ENCODE measurements at places on chromosomes 6 and 20.
A peak's percentile ranks its signal among the peaks of the same experiment; 100 is the strongest.

GRCh38 chr6:119497988-119498727 is 148.6 kb upstream of the MAN1A1 start:
- DNase-seq: no peak

GRCh38 chr6:165025040-165025439 is 284.4 kb downstream of the C6orf118 start:
- DNase-seq: no peak

DNA sequence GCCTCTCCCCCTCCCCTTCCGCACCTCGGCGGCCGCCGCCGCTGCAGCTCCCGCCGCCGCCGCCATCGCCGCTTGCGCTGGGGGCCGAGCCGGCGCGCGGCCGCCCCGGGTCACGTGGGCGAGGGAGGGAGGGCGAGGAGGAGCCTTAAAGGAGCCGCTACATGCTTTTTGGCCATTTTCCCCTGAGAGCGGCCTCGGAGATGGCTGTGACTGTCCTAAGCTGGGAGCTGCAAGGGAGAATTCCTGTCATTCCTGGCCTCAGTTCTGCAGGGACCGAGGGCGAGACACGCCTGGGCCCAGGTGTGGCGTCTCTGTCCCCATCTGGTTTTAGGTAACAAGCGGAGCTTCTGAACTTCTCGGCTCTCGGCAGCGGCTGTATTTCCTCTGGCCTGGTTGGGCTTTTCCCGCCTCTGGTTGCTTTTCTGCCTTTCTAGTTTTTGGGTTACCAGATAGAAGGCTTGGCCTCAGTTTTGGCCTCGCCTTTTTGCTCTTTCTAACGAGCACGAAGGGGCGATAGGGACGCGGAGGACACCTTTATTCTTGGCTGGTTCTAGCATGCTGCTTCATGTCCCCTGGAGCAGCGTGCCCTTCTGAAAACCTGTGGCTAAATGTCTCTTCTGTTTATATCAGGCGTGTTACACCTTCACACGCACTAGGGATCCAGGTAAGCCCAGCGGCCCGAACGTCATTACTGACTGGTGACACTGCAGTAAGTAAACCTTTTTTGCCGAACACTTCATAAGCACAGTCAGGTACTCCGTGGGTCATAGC is at the start of gene EHMT2:
TSS of gene EHMT2 (minus strand) at position 87 of the 771 bp plus-strand sequence. CDS start at position 66, 21 bp downstream.
- peak; percentile 74 for DNase-seq

DNA sequence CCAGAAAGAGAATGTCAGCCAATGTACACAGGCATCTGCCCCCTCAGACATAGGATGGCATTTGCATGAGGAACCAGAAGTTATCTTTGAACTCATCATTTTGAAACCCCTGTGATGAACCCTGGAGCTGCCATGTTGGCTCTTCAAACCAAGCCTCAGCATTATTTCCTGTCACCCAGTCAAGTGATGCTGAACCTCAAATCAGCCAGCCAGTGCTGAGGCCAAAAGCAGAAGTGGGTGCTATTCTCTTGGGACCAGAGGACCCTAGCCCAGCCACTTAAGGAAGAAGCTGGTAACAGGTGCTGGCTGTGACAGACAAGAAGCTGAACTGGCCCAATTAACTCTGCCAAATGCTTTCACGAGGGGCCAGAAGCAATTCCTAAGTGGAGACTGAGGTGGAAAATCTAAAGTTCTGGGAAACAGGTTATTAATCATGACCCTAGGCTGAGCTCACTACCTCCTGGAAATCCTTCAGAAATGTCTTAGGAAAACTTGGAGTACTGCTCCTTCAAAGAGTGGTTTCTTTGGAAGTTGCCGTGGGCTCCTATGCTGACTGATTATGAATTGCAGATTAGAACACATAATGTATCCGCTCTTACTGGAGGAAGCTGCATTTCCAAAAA is 4.0 kb downstream of the PKIG start:
- no peak for DNase-seq

DNA sequence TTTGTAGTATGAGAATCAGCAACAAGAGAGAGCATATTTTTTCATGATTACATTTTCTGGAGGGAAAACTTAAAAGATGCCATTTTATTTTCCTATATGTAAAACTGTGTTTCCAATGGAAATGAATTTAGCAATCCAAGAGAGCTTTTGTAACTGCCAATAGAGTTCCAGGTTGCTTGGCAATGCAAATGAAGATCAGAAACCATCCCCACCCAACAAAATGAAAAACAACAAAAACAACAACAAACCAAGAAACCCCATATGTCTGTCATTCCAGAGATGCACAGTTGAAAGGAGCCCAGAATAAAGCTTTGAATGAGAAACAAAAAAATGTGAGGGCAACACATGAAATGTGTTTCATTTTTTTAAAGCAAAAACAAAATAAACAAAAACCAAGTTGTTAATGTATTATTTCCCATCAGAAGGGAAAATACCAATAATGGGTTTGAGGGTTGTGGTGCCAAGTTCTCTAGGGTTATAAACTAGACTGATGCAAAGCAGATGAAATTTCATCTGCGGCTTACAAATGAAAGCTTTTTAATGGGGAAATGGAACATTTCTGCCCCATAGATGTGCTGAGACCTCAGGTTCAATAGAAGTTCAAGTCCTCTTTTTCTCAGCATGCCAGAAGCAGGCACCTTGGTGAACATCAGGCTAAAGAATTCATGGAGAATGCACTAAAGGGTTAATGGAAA is 121.5 kb upstream of the MCHR2 start:
- DNase-seq: no peak

- DNase-seq: no peak
Measured at GRCh38 chr6:87572883-87573282, 16.9 kb downstream of the RARS2 start.

- DNase-seq: no peak
Measured at GRCh38 chr20:4794846-4795245, 73.1 kb downstream of the PRND start.

DNA sequence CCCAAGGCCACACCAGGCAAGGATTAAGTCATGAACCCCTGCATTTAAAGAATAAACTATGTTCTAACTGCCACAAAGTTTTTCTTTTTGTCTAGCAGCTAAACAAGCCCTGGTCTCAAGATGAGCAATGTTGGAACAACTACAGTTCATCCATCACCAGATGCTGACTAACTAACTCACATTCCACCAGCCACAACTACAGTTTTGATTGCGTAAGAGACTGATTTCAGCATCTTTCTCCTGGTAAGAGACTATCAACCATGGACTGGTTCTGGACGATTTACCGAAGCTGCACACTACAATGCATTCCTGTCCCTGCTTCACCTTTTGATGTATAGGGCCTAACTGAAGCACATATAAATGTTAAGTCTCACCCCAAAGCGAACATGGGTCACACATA is 43.0 kb downstream of the F13A1 start:
- DNase-seq: no peak

DNA sequence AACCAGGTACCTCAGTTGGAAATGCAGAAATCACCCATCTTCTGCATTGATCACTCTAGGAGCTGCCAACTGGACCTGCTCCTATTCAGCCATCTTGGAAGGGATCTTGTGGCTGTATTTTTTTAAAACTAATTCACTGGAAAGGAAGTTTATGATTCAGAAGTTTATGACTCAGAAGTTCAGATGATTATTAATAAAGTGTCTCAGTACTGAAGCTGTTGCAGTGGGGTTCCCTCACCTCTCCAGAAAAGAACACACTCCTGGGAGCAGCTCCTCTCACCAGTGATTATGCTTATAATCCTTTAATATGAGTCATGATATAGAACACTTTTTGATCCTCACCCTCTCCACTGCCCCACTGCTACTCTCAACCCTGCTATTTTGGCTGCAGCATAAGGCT is 291.2 kb upstream of the HS3ST5 start:
- DNase-seq: no peak

DNA sequence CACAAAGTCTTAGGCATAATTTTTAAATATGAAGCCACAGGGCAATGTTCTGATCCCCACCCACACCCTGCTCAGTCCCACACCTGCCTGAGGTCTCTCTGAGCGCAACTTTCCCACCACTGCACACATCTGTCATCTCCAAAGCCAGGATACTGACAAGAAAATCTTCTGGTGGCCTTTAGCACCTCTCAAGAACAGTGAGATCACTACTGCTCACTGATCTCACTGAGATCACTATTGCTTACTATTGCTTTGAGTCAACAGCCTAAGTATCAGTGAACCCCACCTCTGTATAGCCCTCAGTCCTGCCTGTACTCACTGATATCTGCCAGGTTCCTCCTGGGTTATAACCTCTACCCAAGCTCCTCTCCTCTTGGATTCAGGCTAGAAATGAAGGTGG is 6.4 kb downstream of the TNFRSF21 start:
- DNase-seq: no peak

DNA sequence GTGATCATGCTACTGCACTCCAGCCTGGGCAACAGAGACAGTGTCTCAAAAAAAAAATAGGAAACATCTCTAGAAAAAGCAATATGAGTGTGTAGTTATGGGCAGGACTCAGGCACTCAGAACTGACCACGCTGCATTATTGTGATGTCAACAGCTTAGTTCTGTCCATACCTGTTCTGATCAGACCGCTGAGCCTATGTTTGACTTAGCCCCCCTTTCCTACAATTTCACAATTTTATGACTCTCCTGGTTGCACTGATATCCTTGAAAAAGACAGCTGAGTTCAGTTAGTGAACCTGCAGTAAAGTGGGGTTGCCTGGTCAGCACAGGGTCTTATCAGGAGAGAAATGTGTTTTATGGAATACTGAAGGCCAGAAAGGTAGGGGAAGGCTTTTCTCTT is 37.8 kb upstream of the PRDM1 start:
- no peak for DNase-seq

DNA sequence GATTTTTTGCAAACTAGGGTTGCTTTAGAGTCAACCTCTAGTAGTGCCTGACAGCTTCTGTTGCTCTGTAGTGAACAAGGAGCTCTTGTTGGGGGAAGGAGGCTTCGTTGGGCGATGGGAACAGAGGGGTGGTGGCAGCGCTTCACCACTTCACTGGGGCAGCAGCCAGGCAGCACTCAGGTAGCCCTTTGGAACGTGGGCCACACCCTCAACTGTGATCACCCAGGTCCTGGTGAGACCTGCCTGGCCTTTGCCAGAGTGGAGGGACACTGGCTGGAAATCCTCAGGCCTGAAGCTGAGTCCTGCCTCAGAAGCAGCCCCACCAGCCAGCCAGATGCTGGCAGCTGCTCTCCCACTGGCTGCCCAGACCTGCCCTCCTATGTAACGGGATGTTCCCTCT is 10.4 kb upstream of the EDN3 start:
- no peak for DNase-seq

DNA sequence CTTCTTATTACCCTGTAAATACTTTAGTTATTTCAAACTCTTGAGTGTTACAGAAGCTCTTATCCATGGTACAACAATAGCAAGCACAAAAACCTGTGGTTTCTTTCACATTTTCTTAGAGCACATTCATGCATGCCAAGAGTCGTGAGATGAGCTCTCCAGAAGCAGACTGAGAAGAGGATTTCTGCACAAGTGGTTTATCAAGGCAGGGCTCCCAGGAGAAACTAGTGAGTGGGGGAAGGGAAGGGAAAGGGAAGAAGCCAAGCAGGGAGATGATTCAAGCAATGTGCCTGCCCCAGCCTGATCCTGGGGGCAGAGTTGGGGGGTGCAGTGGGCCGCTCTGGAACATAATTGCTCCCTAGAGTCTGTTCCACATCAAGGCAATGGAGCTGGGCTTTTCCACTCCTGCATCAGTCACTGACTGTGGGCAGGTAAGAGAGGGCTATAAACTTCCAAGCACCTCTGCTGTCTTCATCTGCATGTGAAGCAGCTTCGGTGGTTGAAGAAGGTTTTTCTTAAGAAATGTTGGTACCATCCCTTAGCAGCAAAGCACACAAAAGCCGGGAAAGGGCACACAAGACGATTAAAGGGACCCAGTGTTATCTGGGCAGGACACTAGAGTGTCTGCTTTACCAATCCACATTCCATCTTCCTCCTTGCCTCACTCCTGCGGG is 152.1 kb downstream of the PLCB4 start:
- no peak for DNase-seq

DNA sequence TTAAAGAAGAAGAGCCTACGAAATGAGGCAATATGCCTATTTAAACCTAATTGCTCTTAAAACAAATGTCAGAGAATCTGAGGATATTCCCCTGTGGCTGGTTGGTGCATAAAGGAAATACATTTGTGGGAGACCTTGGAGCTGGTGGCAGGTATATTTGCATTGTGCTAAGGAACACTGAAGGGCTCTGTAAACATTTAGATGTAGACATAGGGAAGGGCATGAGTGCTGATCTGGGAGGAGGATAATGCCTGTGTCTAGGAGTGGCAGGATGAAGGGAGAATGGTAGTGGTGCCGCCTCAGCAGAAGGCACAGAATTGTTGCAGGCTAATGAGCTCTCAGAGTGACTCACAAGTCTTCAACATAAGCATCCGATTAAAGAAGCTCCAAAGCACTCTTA is 85.8 kb downstream of the CD164 start:
- no peak for DNase-seq

GRCh38 chr20:46844965-46845364 is 49.7 kb upstream of the EYA2 start:
- no peak for DNase-seq

GRCh38 chr6:109031416-109031815 is 63.2 kb downstream of the SESN1 start:
- DNase-seq: no peak

- no peak for DNase-seq
Measured at GRCh38 chr20:13251904-13252297, 30.8 kb downstream of the ISM1 start.

- DNase-seq: no peak
Measured at GRCh38 chr6:111994791-111995190, 59.1 kb upstream of the CCN6 start.

DNA sequence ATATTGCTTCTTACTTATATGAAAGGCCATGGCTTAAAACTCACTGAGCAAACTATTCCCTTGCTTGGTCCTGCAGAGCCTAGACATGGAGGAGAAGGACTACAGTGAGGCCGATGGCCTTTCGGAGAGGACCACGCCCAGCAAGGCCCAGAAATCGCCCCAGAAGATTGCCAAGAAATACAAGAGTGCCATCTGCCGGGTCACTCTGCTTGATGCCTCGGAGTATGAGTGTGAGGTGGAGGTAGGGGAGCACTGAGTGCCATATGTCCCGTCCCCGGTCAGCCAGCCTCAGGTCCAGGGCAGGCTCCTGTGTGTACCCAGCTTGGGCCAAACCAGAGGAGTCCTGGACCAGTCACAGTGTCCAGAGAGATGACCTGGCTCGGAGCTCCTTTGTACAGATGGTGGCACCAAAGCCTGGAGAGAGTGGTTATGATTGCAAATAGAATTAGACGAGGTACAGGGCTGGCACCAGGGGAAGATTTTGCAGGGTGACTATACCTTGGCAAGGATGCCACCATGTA is 21.0 kb downstream of the EPB41L1 start:
- DNase-seq: no peak
